ENCODE measurements at places on chromosomes 4 and X.
A peak's percentile ranks its signal among the peaks of the same experiment; 100 is the strongest.

- peak; percentile 21 for DNase-seq
These were observed 11.8 kb upstream of the HSD17B10 start for GRCh38 chrX:53445977-53446376.

DNA sequence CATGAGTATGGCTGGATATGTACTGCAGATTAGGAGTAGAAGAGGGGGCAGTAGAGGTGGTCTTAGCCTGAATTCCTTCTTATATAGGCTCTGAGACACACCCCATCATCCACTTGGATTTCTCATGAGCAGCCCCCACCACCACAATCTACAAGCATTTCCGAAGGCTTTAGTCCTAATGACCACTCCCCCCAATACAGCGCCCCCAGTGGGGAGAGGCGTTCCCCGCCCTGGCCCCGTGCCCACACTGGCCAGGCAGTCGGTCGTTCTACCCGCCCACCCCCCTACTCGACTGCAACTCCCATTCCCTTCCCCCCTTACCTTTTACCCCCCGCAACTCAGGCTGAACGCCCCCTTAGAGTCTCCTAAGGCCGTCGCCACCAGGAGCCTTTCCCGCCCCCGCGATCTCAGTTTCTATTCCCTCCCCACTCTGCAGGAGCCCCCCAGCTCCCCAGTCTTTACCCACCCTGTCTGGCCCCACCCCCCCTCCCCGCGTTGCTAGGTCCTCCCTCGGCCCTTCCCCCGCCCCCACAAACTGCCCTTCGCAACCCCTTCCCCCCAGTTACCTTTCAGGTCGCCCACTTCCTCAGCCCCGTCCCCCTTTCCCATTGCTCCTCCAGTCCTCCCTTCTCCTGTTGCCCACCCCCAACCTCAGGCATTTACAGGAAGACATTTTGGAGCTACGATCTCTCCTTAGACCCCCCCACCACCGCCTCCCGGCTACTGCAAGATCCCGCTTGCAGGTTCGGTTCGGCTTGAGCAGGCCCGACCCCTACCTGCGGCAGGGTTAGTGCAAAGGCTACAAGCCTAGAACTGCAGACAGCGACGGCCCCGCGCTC is 468 bp downstream of the ZMYM3 start:
- peak; percentile 33 for DNase-seq

- DNase-seq, result no peak
These were observed 655.6 kb upstream of the GALNTL6 start for GRCh38 chr4:171157462-171158082.

- DNase-seq, result no peak
These were observed at the start of gene LRAT for GRCh38 chr4:154743683-154744340. Gene LRAT (plus strand): TSS chr4:154744000. CDS start chr4:154744327, 327 bp downstream.

DNA sequence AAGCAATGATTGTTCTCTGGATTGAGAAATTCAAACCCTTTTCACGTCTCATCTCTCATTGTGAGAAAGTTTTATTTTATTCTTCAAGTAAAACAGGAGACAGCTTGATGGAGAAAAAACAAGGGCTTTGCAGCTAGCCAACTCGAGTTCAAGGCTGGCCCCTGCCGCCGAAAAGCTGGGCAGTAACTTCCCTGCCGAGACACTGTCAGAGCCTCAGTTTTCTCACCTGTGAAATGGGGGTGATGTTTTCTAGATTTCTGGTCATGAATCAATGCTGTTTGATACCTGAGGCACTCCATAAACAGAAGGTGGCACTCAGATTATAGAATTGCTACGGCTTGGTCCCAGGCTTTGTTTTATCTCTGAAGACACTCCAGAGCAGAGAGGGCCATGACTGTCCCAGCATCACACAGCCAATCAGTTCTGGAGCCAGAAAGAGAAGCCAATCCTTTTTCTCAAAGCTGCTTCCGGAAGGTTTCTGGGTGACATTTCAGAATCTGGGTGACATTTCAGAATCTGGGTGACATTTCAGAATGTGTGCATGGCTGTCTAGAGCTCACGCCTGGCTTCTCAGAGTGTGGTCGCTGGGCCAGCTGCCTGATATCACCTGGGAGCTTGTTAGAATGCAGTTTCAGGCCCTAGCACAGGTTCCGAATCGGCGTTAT is 33.2 kb downstream of the HMX1 start:
- DNase-seq, result no peak

DNA sequence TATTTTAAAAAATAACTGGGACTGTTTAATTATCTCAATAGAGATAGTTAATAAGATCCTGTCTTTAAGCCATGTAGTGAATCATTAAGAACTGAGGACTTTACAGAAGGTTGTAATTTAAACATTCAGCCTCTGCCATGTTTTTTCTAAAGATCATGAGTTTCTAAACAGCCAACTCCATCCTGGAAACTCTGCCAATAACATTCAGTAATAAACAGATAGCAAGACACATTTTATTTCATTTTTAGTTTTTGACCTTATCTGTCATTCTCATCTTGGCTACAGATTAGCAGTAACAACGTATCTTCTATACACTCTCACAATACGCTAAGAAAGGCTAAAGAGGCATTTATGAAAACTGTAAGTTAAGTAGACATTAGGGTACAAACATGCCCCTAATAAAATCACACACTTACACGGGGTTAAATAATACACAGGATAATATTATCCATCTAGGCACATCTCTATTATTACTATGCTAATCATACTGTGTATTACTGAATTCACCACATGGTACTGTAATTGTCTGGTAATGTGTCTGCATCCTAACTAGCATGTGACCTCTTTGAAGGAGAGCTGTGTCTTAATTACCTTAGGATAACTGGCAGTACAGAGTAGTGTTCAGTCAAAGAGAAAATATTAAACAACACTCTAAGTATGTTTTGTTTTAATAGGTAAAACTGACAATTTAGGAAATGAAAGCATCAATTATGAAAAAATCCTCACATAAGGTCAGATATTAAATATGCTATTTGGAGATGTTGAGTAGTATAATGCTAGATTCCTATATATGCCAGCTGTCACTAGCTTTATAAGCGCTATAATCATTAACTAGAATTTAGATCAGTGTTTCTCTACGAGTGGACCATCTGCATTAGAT is 122.4 kb upstream of the NAP1L5 start:
- DNase-seq, result no peak

DNA sequence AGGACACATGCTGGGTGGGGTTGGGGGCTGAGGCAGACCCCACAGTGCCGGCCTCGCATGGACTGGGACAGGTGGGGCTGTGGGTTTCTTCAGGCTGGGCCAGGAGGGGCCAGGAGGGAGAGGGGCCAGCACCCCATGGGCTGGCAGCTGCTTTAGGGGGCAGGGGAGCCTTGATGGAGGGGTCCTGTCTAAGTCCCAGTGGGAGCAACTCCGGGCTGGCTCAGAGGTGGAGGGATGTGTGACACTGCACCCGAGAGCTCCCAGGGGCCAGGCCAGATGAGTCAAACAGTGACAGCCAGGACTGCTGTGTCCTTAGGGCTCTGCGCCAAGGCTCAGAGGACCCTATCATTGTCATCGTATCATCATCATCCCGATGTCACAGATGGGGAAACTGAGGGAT is 4.4 kb upstream of the ABLIM2 start:
- DNase-seq, result no peak

GRCh38 chrX:74292808-74293123 is 11.2 kb upstream of the ZCCHC13 start:
- no peak for DNase-seq

- DNase-seq, result no peak
These were observed 2.4 kb downstream of the RXFP1 start for GRCh38 chr4:158523990-158524535.
